ENCODE measurements at places on chromosomes 2 and 18.

GRCh38 chr2:77469106-77469505, 53.1 kb downstream of the LRRTM4 start:
- DNase-seq, result no peak

- DNase-seq, result peak; percentile 22
These were observed 8.6 kb upstream of the ACYP2 start for GRCh38 chr2:54106631-54107454.

DNA sequence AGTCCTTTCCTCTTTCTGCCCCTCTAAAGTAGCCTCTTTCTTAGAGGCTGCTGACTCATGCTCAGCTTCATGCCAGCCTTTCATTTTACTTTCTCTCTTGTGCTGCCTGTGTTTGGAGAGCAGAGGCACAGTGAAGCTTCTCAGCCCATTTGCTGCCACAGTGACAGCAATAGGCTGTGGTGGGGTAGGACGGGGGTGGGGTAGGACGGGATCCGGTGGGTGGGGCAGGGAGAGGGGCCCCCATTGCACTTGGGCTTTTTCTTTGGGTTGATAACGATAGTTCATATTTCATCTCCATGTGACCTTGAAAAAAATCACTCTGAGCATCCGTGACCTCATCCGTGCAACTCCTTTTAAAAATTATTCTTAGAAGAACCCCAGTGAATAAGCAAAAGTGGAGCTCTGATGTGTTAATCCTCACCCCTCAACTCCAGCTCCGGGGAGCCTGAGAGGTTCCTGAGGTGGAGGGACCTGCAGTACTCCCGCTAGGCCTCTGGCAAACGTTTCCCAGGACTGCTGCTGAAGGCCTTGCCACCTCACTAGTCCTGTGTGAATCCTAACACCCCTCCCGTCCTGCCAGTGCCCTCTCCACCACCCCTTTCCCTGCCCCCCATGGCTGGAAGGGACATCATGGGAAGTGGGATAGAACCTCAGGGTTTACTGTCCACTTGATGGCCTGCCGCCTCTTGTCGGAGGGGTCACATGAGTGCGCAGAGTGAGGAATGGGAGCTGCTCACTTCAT, 70.8 kb downstream of the INPP4A start:
- no peak for DNase-seq

DNA sequence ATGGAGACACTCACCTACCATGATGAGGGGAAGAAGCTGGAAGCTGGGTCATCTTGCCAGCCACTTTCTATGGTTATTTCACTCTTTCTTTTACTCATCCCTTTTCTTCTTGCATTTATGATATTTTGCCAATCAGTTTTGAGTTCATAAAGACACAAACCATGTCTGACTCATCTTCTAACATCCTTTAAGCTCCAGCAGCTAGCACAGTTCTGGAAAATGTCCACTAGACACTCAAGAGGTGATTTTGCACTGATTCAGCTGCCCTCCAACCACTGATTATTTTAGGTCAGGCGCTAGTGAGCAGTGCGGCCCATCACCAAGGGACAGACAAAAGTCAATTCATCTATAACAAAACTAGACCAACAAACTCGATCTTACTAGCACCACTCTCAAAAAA, 537.1 kb upstream of the ID2 start:
- no peak for DNase-seq

- DNase-seq, result no peak
These were observed 28.9 kb downstream of the EIPR1 start for GRCh38 chr2:3348767-3349166.

- no peak for DNase-seq
These were observed 759.5 kb downstream of the SATB2 start for GRCh38 chr2:198698230-198698629.

GRCh38 chr2:239957681-239958472, 67.3 kb downstream of the NDUFA10 start:
- DNase-seq, result no peak

- DNase-seq, result no peak
These were observed 10.3 kb upstream of the B3GNT2 start for GRCh38 chr2:62185475-62186155.

GRCh38 chr18:10863026-10863425, 286.3 kb downstream of the PIEZO2 start:
- no peak for DNase-seq

DNA sequence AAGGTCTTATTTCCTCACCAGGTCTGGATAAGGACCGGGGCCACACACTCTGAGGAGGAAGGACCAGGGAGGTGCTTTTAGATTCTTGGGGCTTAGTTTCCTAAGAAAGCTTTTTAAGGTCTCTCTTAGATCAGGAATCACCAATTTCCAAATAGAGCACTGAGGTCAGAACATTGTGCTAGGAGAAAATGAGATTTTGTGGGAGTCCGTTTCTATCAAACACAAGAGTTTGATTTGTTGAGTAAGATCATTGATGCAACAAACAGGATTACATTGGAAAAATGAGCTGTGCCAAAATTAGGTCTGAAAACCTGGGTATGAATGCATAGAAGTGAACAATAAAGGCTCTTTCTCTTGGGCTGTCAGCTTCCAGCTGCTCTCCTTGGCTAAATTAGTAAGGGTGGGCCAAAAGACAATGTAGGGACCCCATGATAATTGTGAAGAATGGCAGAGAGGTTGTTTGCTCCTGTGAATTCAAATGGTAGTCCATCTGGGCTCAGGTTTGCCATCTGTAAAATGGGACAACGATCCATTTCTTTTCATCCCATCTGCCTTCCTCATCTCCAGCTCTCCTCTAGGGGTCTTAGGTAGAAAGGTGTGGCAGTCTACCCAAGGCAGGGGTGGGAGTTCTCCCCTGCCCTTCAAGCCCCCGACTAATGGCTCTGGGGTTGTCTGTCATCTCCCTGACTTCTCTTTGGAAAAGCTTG, 20.0 kb downstream of the IGFBP2 start:
- DNase-seq, result no peak

DNA sequence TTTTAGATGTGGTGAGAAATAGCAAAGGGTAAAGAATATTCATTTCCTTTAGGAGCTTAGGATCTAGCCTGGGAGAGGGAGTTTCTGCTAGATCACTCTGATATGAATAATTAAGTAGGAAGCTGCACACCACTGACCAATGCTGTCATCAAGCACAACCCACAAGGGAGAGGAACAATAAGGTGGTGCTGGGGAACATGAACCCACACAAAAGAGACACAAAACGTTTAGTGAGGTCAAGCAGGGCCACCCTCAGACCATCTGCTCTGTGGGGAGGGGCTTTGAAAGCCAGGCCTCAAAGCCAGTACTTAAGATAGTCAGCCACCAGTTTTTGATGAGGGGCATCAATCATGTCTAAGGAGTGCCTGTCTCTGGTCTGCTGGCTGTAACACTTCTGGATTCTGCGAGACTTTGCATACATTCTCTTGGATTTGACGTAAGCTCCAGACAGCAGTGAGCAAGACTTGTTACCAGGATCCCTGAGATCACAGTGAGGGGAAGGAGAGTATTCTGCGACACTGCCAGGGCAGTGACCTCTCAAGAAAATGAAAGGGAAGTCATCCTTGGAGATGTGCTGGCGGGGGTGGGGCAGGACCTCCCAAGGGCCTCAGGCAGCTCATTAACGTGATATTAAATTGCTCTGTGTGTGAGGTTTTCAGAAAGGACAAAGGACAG, 127.0 kb downstream of the CCBE1 start:
- peak; percentile 22 for DNase-seq

DNA sequence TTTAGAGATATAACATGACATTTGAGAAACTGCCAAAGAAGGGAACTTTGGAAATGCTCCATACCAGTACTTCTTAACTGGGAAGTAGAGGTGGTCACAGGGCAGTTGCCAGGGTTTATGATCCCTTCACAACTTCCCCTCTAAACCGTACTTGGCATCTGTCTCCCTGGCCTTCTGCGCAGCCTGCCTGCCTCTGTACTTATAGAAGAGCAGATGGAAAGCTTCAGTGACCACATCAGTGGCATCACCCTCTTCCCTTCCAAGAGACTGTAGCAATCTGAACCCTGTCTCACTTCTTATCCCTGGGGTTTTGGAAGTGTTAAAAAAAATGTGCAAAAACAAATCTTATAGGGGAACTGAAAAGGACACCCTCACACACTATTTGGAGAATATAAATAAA, 64.1 kb downstream of the EIF2AK3 start:
- no peak for DNase-seq

DNA sequence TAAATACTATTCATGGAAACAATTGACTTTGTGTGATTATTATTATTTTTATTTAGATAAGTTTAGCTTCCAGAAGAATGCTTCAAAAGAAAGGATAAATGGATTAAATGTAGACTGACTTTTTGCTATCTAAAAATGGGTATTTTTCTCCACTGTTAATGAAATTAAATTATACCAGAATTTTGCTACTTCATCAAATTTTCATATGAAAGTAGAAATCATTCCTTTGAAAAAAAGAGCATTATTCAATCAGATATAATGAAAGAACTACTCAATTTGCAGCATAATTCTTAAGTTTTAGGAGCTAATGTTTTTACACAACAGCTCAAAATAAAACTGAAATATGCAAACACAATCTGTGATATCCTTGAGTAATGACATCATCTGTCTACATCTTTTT, 1424.6 kb downstream of the DPP10 start:
- DNase-seq, result no peak

DNA sequence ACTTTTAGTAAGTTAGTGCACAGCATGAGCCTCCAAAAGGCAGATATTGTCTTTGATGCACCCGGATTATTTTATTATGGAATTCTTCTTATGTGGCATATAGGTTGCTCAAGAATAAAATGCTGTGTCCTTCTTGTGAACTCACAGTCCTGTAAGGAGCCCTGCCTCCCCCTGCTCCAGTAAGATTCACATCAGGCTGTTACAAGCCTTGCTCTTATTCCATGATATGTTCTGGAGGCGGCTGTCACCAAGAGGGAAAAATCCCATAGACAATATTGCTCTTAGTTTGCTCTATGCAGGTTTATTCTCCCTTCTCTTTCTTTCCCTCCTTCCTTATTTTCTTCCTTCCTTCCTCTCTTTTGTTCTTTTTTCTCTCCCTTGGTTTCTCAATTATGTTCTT, 182.3 kb downstream of the MYT1L start:
- no peak for DNase-seq

DNA sequence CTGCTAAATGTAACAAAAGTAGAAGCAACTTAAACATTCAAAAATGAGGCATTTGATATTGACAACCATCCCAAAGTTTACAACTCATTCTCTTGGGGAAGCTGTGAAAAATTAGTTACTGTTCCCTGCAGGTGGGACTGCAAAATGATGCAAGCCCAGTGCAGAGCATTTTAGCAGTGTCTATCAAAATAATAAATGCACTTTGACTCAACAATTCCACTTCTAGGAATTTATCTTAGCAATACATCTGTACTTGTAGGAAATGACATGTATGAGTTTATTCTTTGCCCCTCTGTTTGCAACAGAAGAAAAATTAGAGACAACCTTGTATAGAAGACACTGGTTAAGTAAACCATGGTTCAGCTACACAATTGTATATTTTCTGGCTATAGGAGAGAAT, 48.0 kb upstream of the TLK1 start:
- no peak for DNase-seq

DNA sequence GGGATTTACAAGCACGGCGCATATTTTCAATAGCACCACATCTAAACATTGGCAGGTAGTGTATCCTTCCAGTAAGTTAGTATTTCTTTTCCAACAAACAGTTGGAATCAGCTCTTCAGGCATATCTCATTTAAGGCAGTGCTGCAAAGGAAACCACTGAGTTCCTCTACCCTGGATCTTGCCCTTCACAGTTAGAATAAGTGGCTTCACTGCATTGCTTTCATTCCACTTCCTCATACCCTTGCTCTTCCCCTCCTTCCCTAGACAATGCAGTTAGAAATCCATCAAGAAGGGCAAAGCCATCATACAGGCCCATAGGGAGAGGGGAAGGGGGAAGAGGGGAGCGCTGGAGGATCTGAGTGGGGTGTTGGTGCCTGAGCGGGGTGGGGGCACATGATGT, 173.7 kb downstream of the FBXO15 start:
- DNase-seq, result no peak

DNA sequence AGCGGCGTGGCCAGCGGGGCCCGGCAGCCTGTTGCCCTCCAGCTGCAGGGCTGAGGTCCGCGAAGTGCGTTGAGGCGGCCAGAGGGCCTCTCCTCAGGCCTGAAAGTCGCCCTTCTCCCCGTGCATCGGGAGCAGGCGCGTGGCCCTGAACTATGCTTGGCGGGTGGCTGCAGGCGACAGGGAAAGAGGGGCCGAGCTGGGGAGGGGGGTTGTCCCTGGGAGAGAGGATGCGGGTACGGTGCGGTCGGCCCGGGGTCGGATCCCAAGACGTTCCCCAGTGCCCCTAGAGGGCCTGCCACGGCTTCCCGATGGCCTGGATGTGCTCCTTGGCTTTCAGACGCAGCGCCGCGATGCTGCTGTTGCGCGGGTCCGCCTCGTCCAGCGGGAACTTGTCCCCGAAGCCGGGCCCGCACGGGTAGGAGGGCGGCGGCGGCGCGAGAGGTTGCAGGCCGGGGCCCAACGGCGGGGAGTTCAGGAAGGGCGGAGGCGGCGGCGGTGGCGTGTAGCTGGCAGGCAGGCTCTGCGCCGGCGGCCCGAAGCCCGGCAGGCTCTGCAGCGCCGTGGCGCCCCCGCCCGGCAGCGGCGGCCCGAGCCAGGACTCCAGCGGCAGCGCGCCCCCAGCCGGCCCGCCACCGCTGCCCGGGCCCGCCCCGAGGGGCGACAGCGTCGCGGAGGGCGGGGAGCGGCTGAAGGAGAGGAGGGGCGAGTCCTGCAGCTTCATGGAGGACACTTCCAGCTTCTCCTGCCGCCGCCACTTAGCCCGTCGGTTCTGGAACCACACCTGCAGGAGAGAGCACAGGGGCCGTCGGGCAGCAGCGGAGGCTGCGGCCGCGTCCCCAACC, 4.3 kb downstream of the RAX start:
- DNase-seq, result peak; percentile 87

DNA sequence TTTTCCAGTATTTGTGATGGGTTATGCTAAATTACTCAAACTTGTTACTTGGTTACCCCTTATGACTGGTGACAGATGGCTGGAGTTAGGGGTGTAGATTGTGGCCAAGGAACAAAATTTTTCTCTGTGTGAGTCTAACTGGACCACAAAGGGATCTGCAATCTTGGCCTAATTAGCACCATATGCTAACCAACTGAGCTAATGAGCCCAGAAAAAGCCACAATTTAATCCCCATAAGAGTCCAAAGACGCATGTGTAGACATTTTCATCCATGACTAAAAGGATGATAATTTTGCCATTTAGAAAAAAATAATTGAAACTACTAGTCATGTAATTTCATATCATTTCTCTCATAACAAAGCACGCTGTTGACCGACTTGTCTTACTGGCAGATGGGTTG, 151.2 kb downstream of the ABCA12 start:
- no peak for DNase-seq

- DNase-seq, result no peak
These were observed 69.3 kb downstream of the NOL10 start for GRCh38 chr2:10620481-10620880.

GRCh38 chr2:205720451-205720902, 38.2 kb downstream of the NRP2 start:
- DNase-seq, result no peak

Data from nephron progenitor cell (in vitro differentiated cells).